Osteoblast (primary cell): ENCODE measurements at places on chromosomes 1 and 21. TPM values are rescaled to one million over a fixed set of nuclear protein-coding genes. Genes with fewer than 3 reads are reported as not detected.

DNA sequence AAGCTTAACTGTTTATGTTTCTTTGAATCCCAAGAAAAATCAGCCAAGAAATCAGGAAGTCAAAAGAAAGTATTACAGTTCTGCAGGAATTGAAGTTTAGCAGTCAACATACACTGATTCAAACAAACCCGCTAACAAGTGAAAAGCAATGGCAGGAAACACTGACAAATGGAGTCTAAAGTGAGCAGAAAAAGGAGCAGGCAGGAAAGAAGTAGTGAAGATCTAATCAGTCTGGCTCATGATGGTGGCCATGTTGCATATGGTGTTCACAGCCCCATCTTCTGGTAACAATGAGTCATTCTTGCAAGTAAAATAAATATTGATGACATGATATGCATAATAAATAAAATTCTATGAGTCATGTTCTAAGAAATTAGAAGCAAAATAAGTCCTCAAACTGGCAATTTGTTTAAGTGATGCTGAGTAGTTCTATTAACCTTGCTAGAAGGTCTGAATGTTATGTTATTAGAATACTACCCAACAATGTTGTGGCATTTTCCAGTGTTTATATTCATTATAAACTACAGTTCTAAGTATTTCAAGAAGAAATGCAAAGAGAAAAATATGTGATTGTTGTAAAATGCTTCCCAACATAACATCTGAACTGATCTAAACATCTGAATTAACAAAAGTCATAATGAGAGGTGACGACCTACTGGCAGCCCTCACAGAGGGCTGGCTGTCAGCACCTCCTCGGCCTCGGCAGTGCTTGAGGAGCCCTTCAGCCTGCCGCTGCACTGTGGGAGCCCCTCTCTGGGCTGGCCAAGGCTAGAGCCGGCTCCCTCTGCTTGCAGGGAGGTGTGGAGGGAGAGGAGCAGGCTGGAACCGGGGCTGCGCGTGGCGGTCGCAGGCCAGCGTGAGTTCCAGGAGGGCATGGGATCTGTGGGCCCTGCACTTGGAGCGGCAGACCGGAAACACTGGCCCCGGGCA, 5.7 kb upstream of the ACBD6 start:
- no peak overlapping the region for H3K27ac ChIP-seq
- no peak overlapping the region for H3K4me3 ChIP-seq
- H3K4me1 ChIP-seq = peaks cover 14% of the 10 kb centered on the region
- no peaks in the 10 kb centered on the region for H3K36me3 ChIP-seq
- no peaks in the 10 kb centered on the region for H3K27me3 ChIP-seq
- peak; percentile 84 for DNase-seq

- peaks cover 9% of the 10 kb centered on the region for H3K4me1 ChIP-seq
- H3K27me3 ChIP-seq = peaks cover 3% of the 10 kb centered on the region
- H3K27ac ChIP-seq = no peak overlapping the region
Measured at GRCh38 chr1:35575416-35575958, 2.4 kb downstream of the TFAP2E start.

- no peaks in the 10 kb centered on the region for H3K27me3 ChIP-seq
- DNase-seq = peak; percentile 60
- peaks cover 33% of the 10 kb centered on the region for H3K4me1 ChIP-seq
- H3K27ac ChIP-seq = peak overlapping the region; percentile 93
- H3K4me3 ChIP-seq = peak overlapping the region; percentile 97
Measured at GRCh38 chr1:171740987-171741871, 636 bp downstream of the VAMP4 start.

- no peak overlapping the region for H3K27ac ChIP-seq
- H3K36me3 ChIP-seq = no peaks in the 10 kb centered on the region
- H3K4me3 ChIP-seq = no peak overlapping the region
- no peaks in the 10 kb centered on the region for H3K4me1 ChIP-seq
Measured at GRCh38 chr1:70117046-70117445, 88.3 kb downstream of the LRRC40 start.

- peaks cover 14% of the 10 kb centered on the region for H3K4me1 ChIP-seq
- H3K27ac ChIP-seq = no peak overlapping the region
- peaks cover 5% of the 10 kb centered on the region for H3K27me3 ChIP-seq
- H3K4me3 ChIP-seq = no peak overlapping the region
Measured at GRCh38 chr1:204446413-204447111, 34.9 kb upstream of the PPP1R15B start.

DNA sequence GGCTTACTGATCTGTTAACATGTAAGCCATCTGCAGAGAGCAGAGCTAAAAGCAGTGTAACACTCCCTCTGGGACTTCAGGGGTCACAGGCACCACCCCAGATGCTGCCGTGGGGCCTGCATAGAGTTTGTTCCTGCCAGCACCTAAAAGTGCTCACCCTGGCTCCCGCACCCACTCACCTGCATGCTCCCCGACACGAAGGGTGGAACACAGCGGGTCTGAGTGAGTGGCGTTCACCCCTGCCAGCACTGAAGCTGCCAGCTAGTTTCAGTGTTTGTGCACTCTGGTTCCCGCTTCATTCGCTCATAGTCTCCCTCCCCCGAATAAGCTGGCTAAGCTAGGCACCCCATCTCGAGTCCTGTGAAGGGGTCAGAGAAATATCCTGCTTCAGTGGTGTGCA, 1681.0 kb downstream of the NCAM2 start:
- no peaks in the 10 kb centered on the region for H3K36me3 ChIP-seq
- DNase-seq = no peak
- no peak overlapping the region for H3K27ac ChIP-seq
- no peaks in the 10 kb centered on the region for H3K4me1 ChIP-seq
- H3K27me3 ChIP-seq = no peaks in the 10 kb centered on the region

DNA sequence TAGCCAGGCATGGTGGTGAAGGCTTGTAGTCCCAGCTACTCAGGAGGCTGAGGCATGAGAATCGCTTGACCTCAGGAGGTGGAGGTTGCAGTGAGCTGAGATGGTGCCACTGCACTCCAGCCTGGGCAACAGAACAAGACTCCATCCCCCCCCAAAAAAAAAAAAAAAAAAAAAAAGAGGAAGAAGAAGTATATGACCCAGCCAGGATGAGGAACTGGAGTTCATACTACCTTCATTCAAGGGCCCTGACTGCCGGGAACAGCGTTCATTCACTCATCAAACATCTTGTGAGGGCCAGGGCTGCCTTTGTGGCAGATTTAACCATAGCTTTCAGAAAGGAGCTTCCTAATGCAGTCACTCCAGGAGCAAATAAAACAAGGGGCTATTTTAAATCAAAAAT, 127.6 kb downstream of the MRPS6 start:
- no peaks in the 10 kb centered on the region for H3K27me3 ChIP-seq
- peaks cover 6% of the 10 kb centered on the region for H3K4me1 ChIP-seq
- no peak overlapping the region for H3K27ac ChIP-seq
- no peaks in the 10 kb centered on the region for H3K36me3 ChIP-seq

DNA sequence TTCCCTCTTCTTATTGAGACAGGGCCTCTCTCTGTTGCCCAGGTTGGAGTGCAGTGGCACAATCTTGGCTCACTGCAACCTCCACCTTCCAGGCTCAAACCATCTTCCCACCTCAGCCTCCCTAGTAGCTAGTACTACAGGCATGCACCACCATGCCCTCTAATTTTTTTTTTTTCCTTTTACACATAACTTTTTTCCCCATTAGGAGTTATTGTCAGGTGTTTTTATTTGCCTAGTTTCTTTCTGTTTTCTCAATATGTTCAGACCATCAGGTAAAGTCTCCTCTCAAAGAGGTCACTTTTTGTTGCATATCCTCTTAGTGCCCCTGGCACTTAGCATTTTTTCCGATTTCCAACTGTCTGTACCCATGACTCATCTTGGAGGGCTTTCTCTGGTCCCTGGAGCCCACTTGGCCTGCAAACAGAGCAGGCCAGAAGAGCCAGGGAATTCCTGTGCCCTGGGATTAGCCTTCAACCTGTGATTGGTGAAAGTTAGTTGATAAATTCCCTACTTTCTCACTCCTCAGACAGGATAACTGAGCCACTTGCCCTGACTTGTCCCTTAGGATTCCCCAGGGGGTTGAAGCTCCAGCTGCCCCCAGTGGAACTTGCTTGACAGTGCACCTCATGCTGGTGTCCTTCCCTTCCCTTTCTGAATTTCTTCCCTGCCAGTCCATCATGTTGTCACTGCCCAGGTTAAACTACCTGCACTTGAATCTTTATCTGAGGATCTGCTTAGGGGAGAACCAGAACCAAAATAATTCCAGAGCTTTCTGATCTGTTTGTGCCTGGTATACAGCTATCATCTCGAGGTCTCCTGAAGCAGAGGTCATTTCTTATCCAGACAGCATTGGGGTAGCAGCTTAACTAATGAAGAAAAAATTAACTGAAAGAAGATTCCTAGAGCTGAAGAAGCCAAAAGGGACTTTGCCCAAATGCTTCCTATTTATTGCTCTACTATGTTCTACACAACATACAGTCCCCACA, 2.4 kb downstream of the NTPCR start:
- H3K4me3 ChIP-seq = no peak overlapping the region
- peaks cover 3% of the 10 kb centered on the region for H3K36me3 ChIP-seq
- H3K27ac ChIP-seq = no peak overlapping the region
- H3K27me3 ChIP-seq = no peaks in the 10 kb centered on the region
- H3K4me1 ChIP-seq = peaks cover 7% of the 10 kb centered on the region

GRCh38 chr1:92805216-92805615, 20.3 kb upstream of the EVI5 start:
- H3K27ac ChIP-seq = peak overlapping the region; percentile 88
- peak; percentile 65 for DNase-seq
- H3K4me3 ChIP-seq = no peak overlapping the region

The CLSTN1 gene
- total RNA-seq = 110 and 140 TPM in 2 replicates

The RIIAD1 gene
- total RNA-seq = not detected in 2 replicates

The GJB4 gene
- not detected in 2 replicates for total RNA-seq

The FAM3B gene
- total RNA-seq = not detected in 2 replicates

The ARHGEF16 gene
- not detected in 2 replicates for total RNA-seq

The CHIT1 gene
- total RNA-seq = under 0.01 TPM in 1 of 2 replicates, not detected in the other

The KIRREL1 gene
- total RNA-seq = 171 and 174 TPM in 2 replicates
